ENCODE measurements at places on chromosomes 12 and 14.
A peak's percentile ranks its signal among the peaks of the same experiment; 100 is the strongest.

GRCh38 chr12:93261505-93262094 is 116.1 kb upstream of the NUDT4 start:
- no peak for DNase-seq

- DNase-seq, result no peak
These were observed 51.8 kb upstream of the PRICKLE1 start for GRCh38 chr12:42641221-42641885.

DNA sequence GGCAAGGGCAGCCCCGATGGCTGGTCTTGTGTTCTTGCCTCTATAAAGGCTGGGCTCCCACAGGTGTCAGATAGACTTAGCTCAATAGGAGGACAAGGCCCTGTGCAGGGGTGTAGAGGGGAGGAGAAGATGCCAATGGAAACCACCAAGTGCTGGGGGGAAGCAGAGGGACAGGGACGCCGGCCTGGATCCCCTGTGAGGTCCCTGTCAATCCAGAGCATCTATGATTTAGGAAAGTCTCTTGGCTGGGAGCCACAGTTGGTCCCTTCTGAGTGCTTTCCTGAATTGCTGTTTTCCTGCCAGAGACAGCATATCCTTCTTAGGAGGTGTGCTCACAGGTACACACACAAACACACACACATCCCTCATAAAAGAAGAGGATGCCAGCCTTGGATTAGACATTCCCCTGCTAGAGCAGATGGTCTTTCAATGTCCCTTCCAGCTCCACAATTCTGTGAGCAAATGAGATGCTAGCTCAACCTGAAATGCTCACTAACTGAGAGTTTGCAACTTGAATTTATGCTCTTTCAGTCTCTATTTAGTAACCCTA is 62.7 kb downstream of the TTC7B start:
- DNase-seq, result no peak

DNA sequence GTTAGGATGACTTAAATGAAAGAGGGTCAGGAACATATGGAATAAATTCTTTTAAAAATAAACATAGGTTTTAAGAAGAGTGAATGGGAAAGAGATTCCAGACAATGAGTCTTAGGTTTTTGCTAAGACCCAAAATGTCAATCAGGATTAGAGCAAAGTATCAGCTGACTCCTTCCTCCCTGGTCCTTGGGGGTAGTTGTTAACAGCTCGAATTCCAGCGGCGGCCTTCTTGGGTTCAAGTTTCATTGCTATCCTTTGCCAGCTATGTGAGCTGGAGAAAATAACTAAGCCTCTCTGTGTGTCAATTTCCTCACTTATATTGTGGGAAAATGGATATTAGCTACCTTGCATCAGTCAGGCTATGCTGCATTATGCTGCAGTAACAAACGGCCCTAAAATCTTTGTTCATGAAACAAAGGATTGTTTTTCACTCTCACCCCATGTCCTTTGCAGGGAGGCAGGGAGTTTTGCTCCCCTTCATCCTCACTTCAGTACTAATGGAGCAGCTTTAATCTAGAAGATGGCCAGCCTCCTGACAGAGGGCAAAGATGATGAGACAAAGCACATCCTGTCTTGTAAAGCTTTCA is 83.8 kb upstream of the RFLNA start:
- no peak for DNase-seq

GRCh38 chr12:89117448-89118034 is 234.8 kb downstream of the DUSP6 start:
- DNase-seq, result no peak

DNA sequence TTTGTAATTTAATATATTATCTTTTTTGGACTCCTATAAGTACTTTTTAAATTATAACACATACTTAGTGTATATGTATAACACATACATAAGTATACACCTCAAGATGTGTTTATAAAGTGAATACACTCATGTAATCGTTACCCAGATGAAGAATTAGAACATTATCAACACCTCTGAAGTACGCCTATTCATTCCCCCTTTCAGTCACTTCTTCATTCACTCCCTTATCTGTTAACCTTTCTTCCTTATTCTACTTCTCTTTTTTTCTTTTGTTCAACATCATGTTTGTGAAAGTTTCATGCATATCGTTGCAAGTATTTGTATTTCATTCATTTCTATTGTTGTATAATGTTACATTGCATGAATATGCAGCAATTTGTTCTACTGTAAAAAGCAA is 98.5 kb downstream of the ARID2 start:
- no peak for DNase-seq

DNA sequence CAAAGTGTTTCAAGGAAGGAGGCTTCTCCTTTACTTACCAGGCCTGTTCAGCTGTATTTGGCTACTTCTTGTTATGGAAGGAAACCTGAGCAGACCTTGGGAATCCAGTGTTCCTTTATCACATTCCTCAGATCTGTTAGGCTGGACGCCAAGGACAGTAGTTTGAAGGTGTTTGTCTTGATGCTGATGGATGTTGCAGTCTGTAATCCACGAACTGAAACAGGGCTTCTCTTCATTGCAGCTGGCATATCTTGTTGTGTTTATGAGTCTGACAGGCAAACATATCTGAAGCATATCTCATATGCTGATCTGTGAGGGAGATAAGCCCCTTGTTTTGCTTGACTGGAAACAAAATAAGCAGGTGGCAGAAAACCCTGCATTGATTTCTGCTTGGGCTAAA is 904.3 kb downstream of the NRXN3 start:
- DNase-seq, result no peak

- DNase-seq, result peak; percentile 12
These were observed at the start of gene INHBE for GRCh38 chr12:57454566-57455373. Gene INHBE (plus strand): TSS chr12:57455307. CDS start chr12:57455537, 230 bp downstream.

- DNase-seq, result peak; percentile 96
These were observed 7.3 kb downstream of the MSI1 start for GRCh38 chr12:120361506-120362208.

DNA sequence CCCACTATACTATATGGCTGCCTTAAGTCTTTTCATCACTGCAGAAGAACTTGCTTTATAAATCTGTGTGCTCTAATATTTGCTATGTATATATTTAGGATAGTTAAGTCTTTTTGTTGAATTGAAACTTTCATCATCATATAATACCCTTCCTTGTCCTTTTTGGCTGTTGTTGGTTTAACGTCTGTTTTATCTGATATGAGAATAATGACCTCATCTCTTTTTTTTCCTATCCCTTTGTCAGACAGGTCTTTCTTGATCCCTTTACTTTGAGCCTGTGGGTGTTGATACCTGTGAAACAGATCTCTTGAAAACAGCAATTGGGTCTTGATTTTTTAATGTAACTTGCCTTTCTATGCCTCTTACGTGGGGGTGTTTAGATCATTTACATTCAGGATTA is 316.3 kb downstream of the TMTC2 start:
- DNase-seq, result no peak

GRCh38 chr14:57735276-57735675 is 130.6 kb downstream of the SLC35F4 start:
- no peak for DNase-seq

DNA sequence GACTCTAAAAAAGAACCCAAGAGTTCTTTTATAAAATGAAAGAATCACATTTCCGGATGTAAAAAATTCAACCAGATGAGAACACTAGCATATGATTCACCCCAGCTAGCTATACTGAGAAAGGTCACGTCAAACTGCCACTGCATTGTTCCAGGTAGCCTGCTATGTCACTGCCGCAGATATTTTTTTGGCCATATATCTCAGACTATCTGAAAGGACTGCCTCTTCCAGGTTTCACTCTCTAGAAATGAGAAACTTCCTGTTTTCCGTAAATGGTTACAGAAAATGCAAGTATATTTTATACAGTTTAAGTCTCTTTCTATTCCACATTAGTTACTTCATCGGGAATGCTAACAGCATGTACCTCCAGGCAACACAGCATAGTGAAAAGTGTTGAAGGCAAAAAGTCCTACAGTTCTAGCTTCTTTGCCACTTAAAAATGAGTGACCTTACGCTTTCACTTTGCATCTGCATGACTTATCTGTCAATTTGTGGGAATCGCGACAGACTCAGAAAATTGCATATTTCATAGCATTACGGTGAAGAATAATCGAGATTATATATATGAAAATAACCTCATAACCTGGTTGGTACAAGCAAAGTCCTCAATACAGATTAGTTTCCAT is 105.2 kb downstream of the MED13L start:
- DNase-seq, result no peak

GRCh38 chr14:92967346-92967926 is 44.5 kb downstream of the CHGA start:
- no peak for DNase-seq

- DNase-seq, result no peak
These were observed at the start of gene WIF1 for GRCh38 chr12:65121049-65121955. Gene WIF1 (minus strand): TSS chr12:65121305. CDS start chr12:65121191, 114 bp downstream.

DNA sequence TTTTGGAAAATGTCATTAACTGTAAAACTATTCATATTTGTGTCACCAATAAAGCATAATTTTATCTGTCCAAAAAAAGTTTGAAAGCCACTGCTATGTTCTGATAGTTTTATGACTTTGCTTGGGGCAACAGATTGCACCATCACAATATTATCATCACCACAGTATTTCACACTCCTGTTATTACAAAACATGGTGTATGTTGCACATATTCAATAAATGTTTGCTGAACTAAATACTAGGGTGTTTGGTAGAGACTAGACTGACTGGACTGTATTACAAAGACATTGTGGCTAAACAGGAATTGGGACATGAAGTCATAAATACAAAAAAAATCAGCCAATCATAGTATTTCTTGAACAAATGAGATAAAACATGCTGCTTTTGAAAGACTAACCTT is 55.1 kb downstream of the PAWR start:
- no peak for DNase-seq

GRCh38 chr12:75162845-75163244 is 46.8 kb downstream of the KCNC2 start:
- no peak for DNase-seq

DNA sequence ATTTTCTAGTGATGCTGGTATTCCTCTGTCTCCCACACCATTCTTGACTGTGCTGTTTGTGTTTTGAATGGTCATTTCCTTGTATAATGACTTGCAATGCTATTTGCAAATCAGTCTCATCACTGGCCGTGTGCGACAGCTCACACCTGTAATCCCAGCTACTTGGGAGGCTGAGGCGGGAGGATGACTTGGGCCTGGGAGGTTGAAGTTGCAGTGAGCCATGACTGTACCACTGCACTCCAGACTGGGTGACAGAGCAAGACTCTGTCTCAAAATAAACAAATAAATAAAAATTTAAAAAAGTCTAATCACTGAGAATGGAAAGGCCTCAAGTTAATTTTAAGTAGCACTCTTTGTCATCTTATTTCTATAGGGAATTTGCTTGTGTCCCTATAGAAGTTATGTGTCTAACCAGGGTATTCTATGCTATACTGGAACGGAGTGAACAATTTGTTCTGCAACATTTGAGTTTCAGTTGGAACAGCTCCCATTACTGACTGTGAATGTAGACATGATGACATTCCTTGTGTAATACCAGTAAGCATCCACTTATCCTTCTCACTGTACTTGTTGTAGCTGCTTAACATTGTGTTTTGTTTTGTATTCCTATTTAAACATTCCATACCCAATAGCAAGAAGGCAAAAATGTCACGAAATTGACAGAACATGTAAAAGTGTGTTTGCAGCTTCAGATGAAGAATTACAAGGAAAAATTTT is 126.3 kb downstream of the MGST1 start:
- no peak for DNase-seq

DNA sequence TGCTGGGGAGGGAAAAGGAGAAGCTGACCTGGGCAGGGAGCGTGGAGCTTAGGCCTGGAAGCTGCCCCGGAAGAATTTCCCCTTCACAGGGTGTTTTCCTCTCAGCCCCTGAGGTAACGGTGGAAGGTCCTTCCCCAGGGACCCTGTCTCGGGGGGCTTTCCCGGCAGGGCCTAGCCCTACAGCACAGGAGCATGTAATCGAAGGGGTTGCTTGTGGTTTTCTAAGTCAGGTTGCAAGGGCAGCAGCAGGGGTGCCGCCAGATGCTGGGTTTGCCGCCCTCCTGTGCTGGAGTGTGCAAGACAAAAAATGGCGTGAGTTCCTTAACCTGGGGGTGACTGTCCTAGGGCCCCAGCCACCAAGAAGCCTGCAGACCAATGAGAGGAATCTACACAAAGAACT is 1.6 kb upstream of the KRT74 start:
- DNase-seq, result no peak

GRCh38 chr12:11970155-11970520 is 100.6 kb upstream of the BCL2L14 start:
- no peak for DNase-seq

GRCh38 chr12:95557625-95558024 is 6.3 kb upstream of the USP44 start:
- no peak for DNase-seq

GRCh38 chr12:56086608-56087007 is 6.6 kb downstream of the ERBB3 start:
- DNase-seq, result no peak

- DNase-seq, result peak; percentile 91
These were observed 1687.4 kb upstream of the FLRT2 start for GRCh38 chr14:83842547-83842946.

DNA sequence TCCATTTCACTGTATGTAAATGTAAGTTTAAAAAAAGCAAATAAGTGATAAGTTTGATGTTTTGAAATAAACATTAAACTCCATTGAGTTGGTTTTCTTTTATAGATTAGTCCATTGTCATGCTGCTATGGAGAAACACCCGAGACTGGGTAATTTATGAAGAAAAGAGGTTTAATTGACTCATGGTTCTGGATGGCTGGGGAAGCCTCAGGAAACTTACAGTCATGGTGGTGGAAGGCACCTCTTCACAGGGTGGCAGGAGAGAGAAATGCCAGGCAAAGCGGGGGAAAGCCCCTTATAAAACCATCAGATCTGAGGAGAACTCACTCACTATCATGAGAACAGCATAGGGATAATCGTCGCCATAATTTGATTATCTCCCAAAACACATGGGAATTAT is 48.4 kb upstream of the OXA1L start:
- no peak for DNase-seq

GRCh38 chr12:45076417-45077026 is 25.6 kb upstream of the DBX2 start:
- DNase-seq, result no peak

DNA sequence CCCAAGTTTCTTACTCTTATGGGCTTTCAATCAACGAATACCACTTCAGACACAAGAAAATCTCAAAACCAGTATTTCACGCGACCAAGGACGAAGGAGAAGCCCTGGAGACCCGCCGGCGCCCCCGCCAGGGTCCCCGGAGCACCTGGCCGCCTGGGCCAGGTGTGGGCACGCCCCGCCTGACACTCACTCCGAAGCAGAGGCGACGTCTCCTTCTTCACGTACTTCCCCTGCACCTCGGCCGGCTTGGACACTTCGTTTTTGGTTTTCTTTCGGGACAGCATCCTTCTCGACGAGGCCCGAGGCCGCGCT is 466 bp downstream of the SAV1 start:
- peak; percentile 3 for DNase-seq

- no peak for DNase-seq
These were observed 417.6 kb downstream of the NAV3 start for GRCh38 chr12:78248321-78248720.

DNA sequence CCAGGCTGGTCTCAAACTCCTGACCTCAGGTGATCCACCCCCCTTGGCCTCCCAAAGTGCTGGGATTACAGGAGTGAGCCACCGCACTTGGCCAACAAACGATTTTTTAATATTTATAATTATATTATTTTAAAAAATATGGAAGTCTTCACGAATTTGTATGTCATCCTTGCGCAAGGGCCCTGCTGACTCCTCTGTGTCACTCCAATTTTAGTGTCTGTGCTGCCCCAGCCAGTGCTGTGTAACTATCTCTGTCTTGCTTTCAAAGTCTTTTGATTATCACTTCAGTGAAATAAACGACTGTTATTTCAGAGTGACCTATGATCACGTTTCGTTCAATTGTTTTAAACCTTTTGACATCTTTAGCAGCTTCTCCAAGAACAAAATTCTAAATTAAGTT is 13.1 kb upstream of the MMP17 start:
- no peak for DNase-seq
